ENCODE measurements at places on chromosomes 2 and 18. TPM values are rescaled to one million over a fixed set of nuclear protein-coding genes. Genes with fewer than 3 reads are reported as not detected.

CAPN14 gene
- 0.17 TPM for total RNA-seq

GATA6 gene
- 5.6 TPM for total RNA-seq

MCFD2 gene
- total RNA-seq = 89.2 TPM

ELAC1 gene
- 5.5 TPM for total RNA-seq

GRCh38 chr2:218230882-218231281 is 13.9 kb downstream of the ARPC2 start:
- DNase-seq = peak; percentile 48

- no peak for DNase-seq
These were observed 12.8 kb upstream of the TMEM18 start for GRCh38 chr2:689877-690510.

DNA sequence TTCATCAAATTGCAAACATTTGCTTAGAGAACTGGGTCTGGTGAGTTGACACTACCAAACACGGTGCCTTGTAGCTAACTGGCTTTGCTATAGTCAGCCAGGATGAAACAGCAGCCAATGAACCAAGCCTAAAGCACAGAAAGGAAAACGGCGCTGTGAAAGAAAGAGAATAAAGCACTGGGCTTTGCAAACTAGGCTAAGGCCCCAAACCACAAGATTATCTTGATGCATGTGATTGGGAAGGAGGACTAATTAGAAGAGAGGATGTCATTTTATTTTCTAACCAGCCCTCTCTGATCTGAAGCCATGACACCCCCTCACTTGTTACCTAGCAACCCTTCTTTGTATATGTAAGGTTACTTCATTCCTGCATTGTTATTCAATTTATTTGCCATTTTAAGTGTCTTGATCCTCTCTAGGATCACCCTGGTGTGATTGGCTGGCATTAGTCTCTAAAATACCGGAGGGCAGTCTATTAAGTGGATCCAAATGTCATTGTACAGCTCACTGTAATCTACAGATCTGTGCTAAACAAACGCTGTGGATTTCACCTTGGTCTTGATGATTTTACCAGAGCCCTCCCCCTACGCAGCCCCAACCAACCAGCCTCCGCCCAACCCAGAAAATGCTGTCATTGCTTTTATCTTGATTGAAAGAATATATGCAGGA is 395.4 kb upstream of the ACVR2A start:
- DNase-seq = no peak

DNA sequence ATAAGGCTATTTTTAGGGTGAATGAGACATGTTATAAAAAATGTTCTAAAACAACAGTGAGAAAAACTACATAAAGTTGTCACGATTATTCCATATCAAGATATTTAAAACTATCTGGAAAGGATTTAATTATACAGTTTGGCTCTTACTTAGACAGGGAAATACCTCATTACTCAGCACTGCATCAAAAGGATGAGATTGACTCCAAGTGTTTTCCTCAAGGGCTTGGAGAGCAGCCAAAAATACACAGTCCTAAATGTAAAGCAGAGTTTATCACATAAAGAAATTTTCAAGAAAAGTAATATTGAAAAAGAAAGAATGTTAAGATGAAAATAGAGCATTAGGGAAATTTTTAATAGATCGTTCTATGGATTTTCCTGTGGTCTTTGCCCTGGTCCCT is 285.5 kb upstream of the NETO1 start:
- peak; percentile 57 for DNase-seq

DNA sequence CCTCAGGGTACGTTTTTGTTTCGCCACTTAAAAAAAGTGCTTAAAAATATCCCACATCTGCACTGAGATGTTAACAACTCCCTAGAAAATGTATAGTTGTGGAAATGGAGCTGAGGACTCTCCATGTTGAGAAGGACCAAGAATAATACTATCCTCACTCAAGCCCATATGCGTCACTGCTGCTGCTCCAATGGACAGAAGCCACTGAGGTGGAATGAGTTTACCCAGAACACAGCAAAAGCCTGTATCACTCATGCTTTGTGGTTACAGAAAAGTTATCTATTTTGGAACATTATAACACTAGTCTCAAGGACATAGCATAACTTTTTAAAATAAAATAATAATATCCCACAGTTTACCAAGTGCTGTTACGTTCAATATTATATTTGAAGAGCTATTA is 31.9 kb downstream of the DSC3 start:
- no peak for DNase-seq

- DNase-seq = no peak
These were observed 3.0 kb downstream of the PAX8 start for GRCh38 chr2:113275556-113276215.

GRCh38 chr18:55694291-55694690 is 106.3 kb upstream of the TCF4 start:
- peak; percentile 77 for DNase-seq

DNA sequence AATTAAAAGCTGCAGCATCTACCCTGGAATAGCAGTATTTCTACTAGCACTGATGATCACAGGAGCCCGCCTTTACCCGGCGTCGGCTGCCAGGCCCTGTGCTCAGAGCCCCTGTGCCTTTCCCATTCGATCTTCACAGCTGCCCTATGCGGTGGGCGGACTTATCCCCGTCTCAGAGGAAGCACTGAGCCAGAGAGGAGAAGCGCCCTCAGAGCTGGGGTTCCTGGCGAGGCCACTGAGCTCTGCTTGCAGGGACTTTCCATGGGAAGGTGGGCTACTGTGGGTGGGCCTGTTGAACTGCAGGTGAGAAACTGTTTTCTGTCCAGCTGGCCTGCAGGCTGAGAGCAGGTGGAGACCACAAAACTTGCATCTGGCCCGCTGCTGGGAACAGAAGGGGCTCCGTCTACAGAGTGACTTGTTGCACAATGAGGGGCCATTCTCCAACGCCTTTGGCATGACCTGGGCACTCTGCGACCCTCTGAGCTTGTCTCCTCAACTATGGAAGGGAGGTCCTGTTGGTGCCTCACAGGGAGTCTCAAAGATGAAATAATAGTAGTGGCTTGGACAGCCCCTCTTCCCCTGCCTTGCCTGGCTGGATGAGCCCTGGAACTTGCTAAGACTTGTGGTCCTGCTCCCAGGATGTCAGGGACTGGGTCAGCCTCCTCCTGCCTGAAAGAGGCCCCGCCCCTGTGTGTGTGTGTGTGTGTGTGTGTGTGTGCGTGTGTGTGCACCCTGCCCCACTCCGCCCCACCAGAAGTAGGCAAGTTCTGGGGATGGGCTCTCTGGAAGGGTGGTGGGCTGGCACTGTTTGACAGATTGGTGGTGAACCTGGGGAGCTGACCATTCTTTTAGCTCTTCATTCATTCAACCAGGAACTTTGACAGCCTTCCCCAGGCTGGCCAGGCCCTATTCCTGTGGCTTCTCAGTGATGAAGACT is 32.7 kb downstream of the GLI2 start:
- no peak for DNase-seq

- DNase-seq = no peak
These were observed 29.2 kb downstream of the HS6ST1 start for GRCh38 chr2:128289439-128289838.

DNA sequence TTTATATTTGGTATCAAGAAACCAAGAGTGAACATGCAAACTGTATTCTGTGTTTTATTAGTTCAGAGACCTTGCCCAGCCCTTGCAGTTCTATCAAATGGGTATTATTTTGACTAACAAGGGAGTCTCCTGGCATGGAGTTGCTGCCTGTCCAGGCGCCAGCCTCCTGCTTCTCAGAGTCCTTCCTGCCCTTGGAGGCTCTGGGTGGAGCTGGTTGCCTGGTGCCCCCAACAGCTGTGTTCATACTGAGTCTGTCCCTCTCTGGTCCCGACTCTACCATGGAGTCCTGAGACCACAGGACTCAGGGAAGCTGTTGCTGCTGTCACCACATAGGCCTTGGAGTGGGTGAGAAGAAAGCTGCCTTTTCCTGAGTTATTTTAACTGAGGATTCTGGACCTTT is 26.3 kb upstream of the GREB1 start:
- DNase-seq = no peak

Data from mammary epithelial cell (primary cell).